Ascending aorta (tissue), 2 donors: ENCODE measurements at places on chromosomes 1 and 21. TPM values are rescaled to one million over a fixed set of nuclear protein-coding genes. Genes with fewer than 3 reads are reported as not detected.

GRCh38 chr1:162899422-162900146 lies 38.6 kb upstream of the CCDC190 start:
- H3K36me3 ChIP-seq, result no peaks in the 10 kb centered on the region
- H3K4me1 ChIP-seq, result no peaks in the 10 kb centered on the region
- no peak for DNase-seq
- no peaks in the 10 kb centered on the region for H3K27me3 ChIP-seq
- no peak overlapping the region for H3K4me3 ChIP-seq

DNA sequence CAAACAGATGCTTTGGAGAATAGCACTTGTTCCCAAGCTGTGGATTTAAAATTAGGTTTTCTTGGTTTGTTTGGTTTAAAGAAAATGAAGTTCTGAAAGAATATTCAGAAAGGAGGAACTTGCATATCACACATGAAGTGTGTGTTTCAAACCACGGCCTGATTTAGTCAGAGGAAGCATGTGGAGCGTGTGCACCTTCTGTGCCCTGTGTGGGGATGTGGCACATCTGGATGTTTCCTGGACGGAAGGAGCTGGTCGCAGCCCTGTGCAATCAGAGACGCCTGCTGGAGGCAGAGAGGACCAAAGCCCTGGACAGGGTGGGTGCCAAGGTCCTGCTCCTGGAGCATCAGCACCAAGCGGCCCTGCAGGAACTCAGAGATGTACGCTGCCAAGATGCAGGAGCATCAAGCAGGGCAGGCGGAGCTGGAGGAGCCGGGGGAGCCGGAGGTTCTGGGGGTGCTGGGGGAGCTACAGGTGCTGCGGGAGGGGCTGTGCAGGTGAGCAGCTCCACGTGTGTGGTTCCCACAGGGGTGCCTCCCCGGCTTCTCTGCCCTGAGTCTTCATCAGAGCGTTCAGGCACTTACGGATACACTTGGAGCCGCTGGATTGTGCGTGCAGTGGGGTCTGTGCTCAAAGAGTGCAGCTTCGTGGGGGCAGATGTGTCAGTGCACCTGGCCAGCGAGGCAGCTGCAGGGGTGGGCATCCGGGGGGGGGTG lies 45.7 kb downstream of the PCNT start:
- H3K4me3 ChIP-seq, result no peak overlapping the region
- H3K4me1 ChIP-seq, result no peaks in the 10 kb centered on the region

FCRLB gene
- total RNA-seq, result not detected

ADAMTSL4 gene
- 85.3 TPM for total RNA-seq

GRCh38 chr1:80427881-80428280 lies 1372.9 kb upstream of the ADGRL2 start:
- H3K27me3 ChIP-seq, result no peaks in the 10 kb centered on the region
- H3K4me1 ChIP-seq, result no peaks in the 10 kb centered on the region
- H3K27ac ChIP-seq, result no peak overlapping the region
- no peaks in the 10 kb centered on the region for H3K36me3 ChIP-seq
- H3K4me3 ChIP-seq, result no peak overlapping the region
- DNase-seq, result no peak

- no peak for DNase-seq
- H3K36me3 ChIP-seq, result peaks cover 11% of the 10 kb centered on the region
- no peaks in the 10 kb centered on the region for H3K27me3 ChIP-seq
- H3K4me3 ChIP-seq, result peak overlapping the region; percentile 20
Observed at GRCh38 chr21:44957901-44958451, 18.1 kb downstream of the SLX9 start.

GRCh38 chr1:3996846-3997705 lies 97.0 kb upstream of the C1orf174 start:
- no peaks in the 10 kb centered on the region for H3K27me3 ChIP-seq
- no peak overlapping the region for H3K27ac ChIP-seq
- DNase-seq, result no peak
- no peaks in the 10 kb centered on the region for H3K36me3 ChIP-seq

DNA sequence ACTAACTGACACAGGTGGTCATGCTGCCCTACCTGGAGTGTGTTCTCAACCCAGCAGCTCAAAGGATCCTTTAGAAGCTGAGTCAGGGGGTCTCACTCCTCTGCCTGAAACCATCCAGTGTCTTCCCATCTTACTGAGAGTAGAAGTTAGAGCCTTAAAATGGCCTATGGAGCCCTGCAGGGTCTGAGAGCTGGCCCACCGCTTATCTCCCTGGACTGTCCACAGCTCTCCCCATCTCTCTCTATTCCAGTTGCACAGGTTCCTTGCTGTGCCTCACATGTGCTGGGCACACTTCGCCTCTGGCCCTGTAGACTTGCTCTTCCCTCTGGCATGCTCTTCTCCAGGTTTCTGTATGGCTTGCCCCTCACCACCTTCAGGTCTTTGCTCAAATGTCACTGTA lies 148.6 kb upstream of the CACNA1E start:
- H3K27ac ChIP-seq, result no peak overlapping the region
- H3K27me3 ChIP-seq, result no peaks in the 10 kb centered on the region
- DNase-seq, result no peak
- H3K4me3 ChIP-seq, result no peak overlapping the region
